NCI-H345 (cell line): ENCODE measurements at places on chromosomes 1 and 21.
A peak's percentile ranks its signal among the peaks of the same experiment; 100 is the strongest.

DNA sequence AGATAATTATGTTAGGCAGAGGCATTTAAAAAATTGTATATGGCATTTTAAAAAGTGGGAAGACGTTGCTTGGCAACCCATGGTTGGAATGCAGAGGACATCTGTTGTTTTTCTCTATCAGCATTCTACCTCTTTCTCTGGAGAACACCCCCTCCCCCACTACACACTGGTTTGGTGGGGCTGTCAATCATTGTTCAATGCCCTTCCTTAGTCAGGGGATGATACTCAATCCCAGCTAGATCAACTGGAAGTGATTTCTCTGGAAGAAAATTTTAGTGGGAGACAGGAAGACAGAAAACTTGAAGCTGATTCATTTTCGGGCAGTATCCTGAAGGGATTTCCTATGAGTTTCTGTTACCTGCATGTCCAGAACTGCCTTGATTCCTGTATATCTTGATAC lies 35.7 kb upstream of the CAP1 start:
- no peak for DNase-seq

DNA sequence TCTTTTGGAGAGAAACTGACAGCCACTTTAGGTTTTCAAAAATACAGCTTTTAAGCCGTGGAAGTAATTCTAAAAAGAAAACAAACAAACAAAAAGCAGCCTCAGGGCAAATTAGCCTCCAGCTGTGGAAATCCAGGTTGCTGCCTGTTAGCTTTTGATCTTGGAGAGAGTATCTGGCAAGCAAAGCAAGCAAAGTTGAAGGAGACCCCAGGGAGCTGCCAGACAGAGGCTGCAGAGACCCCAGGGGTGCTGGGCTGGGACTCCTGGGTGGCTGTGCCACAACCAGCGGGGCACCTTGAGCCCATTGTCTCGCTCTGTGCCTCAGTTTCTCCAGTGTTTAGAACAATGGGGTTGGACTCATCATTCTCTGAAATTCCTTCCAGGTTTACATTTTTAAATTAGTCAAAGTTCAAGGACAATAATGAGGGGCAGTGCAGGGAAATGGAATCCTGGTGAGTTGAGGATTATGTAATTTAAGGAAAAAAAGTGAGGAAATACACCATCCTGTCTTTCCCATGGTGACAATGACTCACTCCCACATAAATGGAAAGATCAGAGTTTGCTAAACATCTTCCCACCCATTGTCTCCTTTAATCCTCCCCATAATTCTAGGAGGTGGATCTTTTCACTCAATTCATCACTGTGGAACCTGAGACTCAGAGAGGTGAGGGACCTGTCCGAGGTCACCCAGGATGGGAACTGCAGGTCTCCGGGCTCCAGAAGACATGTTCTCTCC lies 480.5 kb downstream of the MATN1 start:
- peak; percentile 81 for DNase-seq

DNA sequence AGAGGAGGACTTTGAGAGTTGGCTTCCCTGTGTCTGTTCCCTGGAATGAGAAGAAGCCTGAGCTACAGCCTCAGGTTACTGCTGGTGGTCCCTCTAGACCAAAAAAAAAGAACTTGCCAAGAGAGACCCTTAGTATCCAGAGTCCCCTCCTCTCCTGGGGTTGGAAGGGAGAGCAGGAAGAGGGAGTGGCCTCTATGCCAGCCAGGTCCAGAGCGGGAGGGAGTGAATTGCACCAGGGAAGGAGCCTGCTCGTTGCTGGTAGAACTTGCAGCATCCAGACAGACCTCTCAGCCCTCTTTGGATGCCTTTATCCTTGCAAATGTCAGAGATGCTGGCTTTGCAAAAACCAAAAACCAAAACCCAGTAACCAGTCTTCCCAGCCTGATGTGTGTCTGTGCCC lies 491.3 kb upstream of the VAMP3 start:
- peak; percentile 40 for DNase-seq

GRCh38 chr1:5164158-5164557 lies 509.7 kb downstream of the AJAP1 start:
- DNase-seq = no peak

DNA sequence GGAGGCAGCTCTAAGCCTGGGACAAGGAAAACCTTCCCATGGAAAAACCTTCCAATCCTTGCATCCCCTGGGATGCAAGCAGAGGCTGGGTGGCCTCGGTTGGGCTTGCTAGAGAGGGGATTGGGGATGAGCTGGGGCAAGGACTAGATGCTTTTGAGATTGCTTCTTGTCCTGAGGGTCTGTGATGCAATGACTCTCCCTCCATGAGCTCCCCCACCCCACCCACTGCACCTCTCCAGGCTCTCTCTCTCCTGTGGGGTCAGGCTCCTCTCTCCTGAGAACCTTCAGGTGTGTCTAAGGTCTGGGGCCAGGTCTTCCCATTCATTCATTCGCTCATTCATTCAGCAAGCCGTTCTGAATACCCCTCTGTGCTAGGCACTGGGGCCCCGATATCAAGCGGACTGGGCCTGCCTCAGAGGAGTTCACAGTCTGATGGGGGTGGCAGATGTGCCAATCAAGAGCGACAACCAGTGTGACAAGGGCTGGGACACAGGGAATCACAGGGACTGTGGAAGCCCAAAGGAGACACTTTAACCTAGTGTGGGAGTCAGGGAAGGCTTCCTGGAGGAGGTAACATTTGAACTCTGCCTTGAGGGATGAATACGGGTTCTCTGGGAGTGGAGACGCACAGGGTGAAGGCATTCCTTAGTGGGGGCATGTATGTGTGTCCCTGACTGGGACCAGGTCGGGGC lies 6.5 kb downstream of the LDLRAD1 start:
- no peak for DNase-seq

GRCh38 chr21:42238185-42238934 lies 19.4 kb downstream of the ABCG1 start:
- no peak for DNase-seq

DNA sequence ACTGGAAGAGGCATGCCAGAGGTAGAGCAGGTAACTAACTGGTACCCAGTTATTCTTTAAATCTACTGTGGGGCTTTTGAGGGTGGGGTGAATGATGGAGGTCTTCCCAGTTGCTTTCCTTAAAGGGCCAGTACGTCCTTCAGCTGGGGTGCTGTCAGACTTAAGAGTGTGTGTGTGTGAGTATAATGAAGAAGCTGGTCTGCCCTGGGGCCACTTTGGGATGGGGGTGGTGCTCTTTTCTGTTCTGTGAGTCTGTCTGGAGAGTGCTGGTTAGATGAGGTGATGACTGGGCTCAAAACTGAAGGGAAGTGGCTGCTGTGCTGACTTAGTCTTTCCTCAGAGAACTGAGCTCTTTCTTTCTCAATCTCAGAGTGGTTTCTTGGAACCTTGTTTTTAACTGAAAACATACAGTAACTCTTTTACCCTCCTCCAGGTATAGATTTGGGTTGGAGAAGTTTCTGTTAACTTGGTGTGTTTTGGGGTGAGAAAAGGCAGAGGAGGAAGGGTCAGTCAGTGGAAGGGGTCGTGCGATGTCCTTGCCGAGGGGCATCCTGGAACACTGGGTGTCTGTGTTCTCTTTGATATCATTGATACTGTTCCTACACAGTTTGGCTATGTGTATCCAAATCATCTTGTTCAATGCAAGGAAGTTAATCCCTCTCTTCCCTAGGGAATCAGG lies 746 bp downstream of the MACF1 start:
- no peak for DNase-seq

DNA sequence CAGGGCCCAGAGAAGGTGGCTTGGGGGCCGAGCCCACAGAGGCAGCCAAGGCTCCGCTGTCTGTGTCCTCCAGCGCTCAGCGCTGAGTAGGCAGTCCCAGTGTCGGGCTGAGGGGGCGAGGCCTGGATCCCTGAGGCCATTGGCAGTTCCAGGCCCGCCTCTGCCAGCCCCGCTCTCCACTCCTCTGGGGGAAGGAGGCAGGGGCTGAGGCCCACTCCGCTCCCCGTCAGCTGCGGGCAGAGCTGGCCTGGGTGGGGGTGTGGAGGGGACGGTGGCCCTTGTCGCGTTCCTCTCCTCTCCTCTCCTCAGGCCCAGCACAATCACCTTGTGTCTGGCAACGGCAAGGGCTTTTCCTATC lies 132.8 kb downstream of the CASZ1 start:
- no peak for DNase-seq

DNA sequence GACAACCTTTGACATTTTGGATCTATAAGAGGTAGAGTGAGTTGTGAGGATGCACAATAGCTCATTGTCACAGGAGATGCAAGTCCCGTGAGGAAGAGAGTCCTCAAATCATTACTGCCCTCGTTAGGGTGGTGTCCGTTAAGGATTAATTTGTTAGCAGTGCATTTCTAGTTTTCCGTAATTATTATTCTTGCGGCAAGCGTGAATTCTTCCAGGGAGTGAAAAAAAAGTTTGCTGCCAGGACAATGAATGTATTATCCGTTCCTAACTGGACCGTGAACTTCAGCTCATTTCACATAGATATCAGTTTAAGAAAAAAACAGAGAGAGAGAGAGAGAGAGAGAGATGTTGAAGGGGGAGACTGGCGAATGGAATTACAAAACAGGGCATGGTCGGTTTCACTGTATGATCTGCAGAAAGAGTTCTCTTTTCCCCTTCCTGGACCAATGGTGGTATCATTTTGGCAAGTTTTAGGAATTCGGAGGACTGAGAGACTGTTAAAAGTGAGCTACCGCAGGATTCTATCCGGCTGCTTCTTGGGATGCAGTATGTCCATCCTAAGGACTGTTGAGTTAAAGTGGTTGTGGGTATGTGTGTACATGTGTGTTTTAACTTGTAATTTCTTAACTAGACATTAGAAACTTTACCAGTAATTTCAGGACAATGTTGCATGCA lies 216.0 kb upstream of the NFIA start:
- no peak for DNase-seq

DNA sequence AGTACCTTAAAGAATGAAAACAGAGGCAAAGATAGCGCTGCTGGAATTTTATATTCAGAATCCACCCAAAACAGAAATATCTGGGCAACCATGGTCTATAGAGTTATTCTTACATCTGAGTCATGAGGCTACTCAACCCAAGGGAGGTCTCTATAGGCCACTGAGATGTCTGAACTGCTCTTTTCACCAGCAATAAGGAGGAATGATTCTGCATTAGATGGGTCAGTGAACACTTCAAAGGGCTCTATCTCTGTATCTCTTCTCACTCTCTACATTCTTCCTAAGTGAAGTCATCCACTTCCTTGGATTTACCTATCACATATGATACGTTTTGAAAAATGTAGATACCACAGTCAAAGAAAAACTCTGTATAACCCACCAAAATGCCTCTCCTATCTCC lies 90.2 kb upstream of the NGF start:
- no peak for DNase-seq

DNA sequence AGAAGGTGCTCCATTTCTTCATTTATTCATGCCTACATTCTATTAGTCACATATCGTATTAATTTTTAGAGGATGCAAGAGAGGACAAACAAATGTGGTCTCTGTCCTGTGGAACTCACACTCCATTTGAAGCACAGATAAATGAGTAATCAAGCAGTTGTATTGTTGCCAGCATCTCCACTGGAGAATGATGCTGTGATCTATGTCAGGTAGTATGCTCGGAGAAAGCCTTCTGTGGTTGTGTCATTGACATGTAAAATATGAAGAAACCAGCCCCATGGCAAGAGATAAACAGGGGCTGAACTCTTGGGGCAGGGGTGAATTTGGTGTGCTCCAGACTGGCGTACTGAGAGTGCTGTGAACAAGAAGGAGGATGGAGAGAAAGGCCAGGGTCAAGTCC lies 101.2 kb downstream of the FASLG start:
- no peak for DNase-seq
